Activated CD8-positive, alpha-beta memory T cell treated with anti-CD3 and anti-CD28 coated beads for 4 hours (primary cell): ENCODE measurements at places on chromosomes 13 and 19.

DNA sequence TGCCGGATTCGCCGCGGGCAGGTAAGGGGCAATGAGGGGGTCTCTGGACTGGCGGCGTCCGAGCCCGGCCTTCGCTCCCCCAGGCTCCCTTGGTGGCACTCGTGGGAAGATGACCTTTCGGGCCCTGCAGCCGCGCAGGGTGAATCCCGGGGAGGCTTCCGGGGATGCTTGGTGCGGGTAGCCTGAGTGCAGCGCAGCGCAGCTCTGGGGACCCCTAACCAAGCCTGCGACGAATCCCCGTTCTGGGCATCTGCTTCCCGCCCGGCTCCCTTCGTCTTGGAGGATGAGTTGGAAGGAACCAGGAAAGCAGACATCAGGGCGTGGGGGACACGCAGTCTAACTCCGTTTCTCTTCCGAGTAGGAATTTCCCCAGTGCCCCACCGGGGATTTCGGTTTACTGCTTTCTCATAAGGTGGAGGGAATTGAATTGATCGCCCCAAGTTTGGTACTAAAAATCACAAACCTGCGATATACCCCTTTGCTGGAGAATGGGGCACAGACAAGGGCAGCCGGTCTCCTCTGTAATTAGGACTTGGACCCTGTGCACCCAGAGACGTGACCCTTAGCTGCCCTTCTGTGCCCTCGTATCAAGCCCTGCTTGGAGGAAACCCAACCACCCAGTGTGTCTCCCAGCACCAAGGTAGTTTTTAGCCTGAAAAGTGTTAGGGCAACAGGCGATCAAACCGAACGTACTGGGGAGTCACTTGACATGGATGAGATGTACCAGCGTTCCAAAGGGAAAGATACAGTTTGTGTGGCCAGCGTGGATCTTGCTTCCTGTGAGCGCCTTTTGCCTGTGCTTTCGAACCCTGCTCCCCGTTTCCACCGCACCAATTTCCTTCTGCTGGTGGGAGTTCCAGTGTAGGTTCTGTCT, 1.0 kb downstream of the GPC5 start:
- no peak for DNase-seq

- no peak for DNase-seq
Measured at GRCh38 chr19:2529473-2529918, 53.6 kb downstream of the GADD45B start.

GRCh38 chr13:77415253-77416071, 88.6 kb upstream of the MYCBP2 start:
- DNase-seq = no peak

GRCh38 chr19:16022251-16022650, 54.0 kb upstream of the TPM4 start:
- no peak for DNase-seq

DNA sequence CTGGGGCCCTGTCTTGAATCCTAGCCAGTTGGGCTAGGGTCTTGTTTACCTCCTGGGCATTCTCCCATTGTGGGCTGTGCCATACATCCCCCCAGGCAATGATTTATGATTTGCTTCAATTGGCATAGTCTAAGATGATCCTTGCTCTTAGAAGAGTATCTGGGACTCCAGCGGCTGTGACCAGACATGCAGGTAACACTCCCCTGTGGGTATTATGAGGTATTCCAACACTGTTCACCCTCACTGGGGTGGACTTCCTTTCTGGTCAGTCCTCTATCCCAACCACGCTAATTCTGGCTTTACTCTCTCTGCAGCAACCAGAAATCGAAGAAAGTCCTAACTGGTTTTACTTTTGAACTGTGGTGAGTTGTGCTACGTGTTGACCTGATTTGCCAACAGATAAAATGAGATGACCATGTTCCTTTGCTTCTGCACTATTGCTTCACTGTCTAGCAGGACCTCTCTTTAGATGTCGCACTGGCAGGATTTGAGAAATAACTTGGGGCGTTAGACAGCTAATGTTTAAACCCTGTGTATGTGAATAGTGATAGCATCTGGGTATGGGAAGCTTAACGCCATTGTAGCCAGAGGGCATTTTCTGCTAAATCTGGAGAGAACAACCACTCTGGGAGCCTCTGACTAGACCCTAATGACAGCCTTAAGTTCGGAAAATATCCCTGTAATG, 6.7 kb upstream of the LRCH1 start:
- no peak for DNase-seq

DNA sequence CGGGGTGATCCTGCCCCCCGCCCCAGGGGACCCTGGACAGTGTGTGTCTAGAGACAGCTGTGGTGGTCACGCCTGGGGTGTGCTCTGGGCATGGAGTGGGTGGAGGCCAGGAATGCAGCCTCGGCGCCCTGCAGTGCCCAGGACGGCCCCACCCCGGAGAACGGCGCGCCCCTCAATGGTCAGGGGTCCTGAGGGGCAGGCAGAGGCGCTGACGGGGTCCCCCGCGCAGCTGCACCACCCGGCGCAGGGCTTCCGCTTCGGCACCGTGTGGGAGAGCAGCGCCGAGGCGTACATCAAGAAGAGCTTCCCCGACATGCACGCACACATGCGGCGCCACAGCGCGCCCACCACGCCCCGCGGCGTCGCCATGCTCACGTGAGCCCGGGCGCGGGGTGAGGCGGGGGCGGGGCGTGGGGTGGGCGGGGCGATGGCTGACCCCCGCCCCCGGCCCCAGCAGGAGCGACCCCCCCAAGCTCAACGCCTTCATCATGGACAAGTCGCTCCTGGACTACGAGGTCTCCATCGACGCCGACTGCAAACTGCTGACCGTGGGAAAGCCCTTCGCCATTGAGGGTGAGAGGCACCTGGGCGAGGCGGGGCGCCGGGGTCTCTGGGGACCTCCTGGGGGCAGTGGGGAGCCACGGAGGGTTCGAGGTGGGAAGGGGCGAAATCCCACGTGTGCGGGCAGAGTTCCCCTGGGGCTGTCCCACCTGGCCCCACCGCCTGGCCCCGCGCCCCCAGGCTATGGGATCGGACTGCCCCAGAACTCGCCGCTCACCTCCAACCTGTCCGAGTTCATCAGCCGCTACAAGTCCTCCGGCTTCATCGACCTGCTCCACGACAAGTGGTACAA, 7.4 kb downstream of the GRIN3B start:
- DNase-seq = no peak

- no peak for DNase-seq
Measured at GRCh38 chr19:48244281-48244680, 11.4 kb downstream of the CARD8 start.

GRCh38 chr13:75307370-75307949, 174.5 kb downstream of the TBC1D4 start:
- DNase-seq = no peak

DNA sequence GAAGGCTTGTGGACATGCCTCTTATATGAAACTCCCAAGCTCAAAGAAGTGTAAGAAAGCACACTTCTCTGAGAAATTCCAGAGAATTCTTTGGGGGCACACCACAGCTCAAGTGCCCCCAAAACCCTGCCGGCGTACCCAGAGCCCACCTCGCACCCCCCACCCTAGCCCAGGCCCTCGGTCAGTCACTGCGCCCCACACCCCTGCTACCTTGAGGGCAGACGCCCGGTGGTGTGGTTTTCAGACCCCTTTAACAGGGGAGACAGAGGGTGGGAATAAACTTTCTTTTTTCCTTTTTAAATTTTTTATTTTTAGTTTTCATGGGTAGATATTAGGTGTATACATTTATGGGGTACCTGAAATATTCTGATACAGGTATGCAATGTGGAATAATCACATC, 29.5 kb downstream of the PEPD start:
- DNase-seq = no peak

GRCh38 chr19:18457483-18458331, 19.8 kb upstream of the ISYNA1 start:
- no peak for DNase-seq

DNA sequence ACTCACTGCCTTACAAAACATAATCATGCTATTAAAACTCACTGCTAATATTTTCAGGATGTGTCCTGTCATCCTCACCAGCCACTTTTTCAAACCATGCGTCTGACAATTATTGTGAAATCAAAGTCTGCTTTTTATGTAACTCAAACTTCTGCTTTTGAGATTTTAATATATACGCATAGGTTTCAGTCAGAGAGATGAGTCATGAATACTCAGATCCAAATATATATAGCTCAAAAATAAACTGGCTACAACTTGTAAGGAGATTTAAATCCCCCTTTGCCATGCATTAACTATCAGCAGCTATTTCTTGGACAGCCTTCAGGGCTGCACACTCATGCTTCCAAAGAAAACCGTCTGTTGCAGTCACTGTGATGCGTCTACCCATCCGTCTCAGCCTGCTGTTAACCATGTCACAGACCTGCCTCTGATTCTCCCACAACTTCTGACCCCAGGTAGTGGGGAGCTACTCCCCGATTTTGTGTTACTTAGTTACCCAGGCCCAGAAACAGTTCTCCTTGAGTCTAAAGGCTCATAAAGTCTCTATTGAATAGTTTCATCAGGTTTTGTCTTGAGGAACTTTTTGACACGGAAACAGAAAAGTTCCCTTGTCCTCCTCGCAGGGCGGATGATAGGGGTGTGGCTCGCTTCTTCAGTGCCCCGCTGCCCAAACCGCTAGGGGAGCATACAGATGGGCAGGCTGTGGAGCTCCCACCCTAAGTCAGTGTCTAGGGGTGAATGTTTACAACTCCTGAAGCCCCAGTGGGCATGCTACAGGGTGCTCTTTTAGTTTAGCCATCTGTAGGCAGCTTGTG, 33.8 kb upstream of the SGCG start:
- no peak for DNase-seq

DNA sequence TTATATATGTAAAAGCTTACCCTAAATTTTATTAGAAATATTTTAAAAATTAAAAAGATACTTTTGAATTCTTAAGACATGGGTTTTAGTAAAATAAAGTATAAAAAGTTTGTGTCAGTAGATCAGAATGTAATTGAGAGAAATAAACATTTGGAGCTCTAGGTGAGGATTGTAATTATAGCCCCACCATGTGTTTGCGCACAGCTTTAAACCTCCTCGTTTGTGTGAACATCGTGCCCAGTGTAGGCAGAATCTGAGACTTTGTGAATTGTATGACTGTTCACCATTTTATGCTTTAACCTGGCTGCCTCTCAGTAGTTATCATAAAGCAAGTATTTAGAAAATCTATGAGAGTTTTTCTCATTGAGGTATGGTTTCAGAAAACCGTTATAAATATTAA, 29.1 kb downstream of the CUL4A start:
- no peak for DNase-seq

DNA sequence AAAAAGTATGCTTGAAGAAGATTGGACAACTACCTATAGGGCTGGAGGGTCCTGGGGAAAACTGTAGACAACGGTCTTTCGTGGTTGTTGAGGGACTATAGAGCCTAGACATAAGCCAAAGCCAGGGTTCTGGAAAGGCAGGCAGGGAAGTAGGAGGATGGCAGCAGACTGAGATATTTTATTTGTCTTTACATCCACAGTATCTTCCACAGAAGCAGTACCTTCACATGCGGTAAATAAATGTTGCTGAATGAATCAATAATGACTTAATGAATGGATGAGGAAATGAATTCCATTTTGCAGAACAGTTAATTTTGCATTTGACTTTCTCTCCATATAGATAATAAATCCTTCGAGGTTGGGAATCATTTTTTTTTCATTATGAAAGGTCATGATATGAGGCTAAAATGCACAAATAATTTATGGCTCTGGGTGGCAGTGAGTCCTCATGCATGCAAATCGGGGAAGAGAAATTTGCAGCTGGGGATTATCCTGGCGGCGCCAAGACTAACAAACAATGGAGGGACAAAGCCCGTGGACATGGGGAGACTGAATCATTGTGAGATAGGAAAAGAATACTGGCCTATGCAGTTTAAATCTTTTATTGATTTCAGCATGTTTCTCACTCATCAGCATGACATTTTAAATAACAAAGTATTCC, 102.0 kb downstream of the ERCC5 start:
- no peak for DNase-seq

GRCh38 chr19:28221736-28222135, 991.2 kb downstream of the UQCRFS1 start:
- no peak for DNase-seq

- no peak for DNase-seq
Measured at GRCh38 chr19:10565028-10565566, 713 bp downstream of the KRI1 start.

- DNase-seq = no peak
Measured at GRCh38 chr19:30968210-30968609, 381.0 kb downstream of the TSHZ3 start.

DNA sequence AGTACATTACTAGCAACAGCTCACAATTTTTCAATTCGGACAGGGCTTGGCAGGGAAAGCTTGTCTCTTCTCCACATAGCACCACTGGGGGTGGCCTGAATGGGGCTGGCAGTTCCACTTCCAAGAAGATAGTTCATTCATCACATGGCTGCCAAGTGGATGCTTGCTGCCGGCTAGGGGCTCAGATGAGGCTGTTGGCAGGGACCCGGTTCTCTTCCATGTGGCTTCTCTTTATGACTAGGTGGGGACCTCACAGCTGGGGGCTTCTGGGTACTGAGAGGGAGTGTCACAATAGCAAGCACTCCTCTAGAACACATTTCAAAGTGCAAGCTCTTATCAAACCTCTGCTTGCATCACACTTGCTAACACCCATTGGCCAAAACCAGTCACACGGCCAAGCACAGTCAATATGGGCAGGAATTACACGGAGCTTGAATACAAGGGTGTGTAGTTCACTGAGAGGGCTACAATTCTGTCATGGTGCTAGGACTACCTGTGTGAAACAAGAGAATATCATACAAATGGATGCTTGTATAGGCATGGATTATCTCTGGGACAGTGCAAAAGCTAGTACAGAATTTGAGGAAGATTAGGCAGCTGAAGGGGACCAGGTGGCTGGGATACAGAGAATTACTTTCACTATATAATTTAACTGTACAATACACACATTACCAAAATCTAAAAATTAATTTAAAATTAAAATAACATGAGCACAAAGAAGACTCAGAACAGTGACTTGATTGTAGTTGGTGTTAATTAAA, 32.3 kb downstream of the ATP7B start:
- DNase-seq = no peak

DNA sequence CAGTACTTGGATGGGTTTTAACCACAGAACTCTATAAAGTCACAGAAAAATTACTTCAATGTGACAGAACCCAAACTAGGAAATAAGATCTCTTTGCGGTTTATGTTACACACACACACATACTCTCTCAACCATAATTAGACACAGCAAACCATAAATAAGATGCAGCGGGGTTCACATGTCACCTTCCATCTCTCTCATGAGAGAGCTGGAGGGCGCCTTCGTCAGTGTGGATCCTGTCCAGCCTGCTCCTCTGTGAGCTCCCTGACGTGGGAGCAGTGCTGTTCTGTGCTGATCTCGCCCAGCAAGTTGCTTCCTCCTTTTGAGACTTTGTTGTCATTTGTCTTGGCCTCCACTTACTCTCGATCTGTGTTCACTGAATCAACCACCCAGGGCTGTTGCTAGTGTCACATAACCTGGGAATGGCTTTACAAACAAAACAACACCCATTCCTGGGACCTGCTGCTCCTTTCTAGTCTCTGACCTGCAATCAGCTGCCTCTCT, 204.9 kb upstream of the KL start:
- DNase-seq = no peak

DNA sequence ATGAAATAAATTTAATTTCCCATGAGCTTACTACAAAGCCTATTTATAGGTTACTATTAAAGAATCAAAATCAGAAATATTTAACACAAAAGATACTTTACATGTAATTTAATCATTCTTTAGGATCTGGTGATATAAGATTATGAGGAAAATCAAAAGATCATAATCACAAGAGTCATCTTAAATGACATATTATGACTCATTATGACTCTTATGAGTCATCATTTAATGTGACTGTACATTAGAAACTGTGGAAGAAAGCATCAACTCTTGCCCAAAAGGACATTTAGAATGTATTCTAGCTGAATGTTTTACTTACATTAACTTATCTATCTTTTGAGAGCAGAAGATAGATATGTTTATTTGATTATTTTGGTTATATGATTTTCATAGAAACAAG, 458.6 kb downstream of the DCT start:
- no peak for DNase-seq

GRCh38 chr19:29482855-29483640, 42.7 kb upstream of the VSTM2B start:
- DNase-seq = no peak
